NT2/D1 (cell line): ENCODE measurements at places on chromosomes 6 and 20.

GRCh38 chr20:38554986-38555385, 26.0 kb upstream of the ADIG start:
- no peak for DNase-seq

DNA sequence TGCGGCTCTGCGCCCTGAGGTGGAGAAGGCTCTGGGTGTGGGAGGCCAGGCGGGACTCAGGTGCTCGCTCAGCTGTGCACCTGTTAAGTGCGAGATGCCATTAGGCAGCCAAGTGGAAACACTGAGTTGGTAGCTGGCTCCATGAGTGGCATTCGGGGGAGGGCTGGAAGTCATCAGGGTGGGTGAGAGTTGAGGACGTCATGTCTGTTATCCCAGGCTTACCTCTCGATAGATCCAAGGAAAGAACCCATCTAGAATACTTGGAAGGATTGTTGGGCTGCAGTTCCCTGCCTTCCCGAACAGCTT, 41.3 kb downstream of the TAF8 start:
- DNase-seq = no peak

DNA sequence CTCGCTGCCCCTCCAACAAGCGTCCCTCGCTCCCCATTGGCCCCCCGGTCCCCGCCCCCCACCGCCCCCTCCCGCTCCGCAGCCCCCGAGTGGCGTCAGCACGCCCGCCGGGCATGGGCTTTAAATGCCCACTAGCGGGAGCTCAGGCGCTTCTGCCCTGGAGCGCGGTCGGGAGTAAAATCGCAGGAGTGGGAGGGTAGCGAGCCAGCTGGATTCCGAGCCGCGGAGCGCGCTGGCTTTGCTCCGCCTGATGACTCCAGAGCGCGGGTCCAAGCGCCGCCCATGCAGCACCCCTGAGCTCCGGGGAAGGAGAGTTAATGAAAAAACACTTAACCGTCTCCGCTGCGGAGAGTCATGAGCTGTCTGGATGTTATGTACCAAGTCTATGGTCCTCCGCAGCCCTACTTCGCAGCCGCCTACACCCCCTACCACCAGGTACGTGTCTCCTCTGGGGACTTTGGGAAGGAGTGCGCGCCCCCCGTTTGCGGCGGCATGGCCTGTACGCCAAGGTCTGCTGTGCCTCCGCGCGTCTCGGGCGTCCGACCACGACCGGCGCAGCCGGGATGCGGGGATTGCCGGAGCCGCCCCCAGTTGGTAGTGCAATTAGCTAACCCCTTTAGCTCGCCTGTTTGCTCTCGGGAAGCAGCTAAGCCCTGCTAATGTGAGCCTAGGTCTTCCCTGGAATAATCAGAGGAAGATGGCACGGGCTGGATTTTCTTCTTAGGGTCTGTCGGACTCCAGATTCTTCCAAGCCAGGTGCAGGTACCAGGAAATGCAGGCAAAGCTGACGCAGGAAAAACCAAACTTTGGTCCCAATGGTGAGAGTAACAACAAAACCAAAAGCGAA, at the start of gene VGLL2:
TSS of gene VGLL2 (plus strand) at position 149 of the 847 bp plus-strand sequence. CDS start at position 355, 206 bp downstream.
- no peak for DNase-seq

DNA sequence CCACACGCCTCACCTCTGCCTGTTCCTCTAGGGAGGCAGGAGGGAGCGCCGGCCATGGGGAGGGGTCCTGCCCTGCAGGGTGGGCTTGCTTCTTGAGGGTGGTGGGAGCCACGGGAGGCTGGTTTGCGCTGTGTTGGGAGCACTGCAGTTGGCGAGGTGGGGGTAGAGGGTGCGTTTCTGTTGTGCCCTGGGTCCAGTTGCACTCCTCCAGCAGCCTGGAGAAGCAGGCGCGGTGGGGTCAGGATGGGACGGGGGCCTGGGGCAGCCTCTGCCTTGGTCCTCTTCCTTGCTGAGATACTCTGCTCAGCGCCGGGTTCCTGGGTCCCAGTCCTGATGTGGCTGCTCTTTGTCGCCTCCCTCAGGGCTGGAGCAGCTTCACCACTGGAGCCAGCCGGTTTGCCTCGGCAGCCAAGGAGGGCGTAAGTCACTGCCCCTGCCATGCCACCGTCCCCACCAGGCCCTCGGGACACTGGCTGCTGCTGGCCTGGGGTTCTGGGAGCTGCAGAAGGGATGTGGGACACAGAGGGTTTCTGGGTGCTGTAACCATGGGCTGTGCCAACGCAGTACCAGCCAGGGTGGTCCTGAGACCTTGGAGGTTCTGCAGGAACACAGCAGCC, 8.4 kb downstream of the ARFGAP1 start:
- no peak for DNase-seq

DNA sequence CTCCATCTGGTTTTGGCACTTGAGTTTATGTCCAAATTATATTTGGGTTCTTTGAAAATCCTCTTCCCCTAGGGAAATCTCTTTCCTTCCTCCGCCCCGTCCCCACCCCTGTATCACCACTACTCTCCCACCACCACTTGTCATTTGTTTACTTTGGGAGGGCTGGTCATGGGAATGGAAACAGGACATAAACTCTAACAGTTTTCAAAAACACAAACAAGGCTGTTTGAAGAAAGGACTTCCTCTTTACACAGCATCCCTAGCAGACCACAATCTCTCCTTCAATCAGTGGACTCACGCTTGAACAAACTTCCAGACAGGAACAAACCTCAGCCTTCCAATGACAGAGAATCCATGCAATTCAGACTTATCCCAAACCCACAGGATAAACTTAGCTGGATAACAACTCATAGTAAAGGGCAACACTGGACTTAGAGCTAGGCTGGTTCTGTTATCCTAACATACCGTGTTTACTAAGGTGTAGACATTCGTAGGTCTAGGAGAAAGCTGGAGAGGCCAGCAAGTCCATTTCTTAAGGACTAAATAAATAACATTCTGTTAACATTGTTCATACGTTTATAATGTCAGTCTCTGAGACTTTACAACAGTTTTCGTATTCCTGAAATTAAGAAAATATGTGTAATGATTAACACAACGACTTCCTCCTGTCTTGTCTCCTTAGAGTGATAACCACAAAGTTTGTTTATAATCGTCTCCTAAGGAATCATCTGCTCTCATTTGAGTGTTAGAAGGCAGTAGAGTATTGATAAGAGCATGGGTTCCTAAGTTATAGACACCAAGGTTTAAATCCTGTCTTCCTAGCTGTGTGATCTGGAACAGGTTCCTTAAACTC, 44.1 kb upstream of the CTAGE9 start:
- no peak for DNase-seq

DNA sequence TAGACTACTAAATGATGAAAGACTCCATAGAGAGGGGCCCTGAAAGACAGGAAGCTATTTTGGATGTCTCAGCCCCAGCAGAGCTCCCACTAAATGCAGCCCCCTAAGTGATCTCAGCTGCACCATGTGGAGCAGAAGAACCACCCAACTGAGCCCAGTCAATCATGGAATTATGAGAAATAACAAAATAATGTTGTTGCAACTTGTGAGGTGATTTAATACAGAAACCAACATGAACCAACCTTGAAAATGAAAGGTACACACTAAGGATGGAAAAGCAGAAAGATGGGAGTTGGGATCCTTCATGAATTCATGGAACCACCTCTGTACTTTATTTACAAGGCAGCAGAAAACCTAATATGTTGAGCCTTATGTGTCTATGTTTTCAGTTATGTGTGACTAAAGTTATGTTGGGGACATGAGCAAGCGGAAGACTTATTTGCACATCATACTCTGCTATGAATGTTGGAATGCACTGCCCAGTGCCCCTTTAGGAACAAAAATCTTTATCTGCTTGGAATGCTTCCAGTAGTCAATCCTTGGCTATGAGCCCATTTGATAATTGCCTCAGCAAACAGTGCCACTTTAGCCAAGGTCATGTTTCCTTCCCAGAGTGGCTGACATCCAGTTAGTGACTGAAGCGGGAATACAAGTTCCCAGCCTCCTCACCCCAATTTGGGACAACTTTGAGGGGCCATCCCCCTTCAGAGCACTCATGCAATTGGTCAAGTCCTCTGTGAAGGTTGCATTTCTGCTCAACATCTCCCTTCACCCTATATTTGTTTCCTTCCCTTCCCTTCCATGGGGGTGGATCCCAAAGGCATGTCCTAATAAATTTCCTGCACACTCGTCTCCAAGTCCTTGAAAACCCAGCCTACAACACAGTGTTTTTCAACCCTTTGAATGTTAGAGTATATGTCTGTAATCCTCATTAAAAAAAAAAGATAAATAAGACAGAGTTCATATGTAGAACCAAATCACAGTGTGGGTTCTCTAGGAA, 18.4 kb downstream of the TP53RK start:
- no peak for DNase-seq

GRCh38 chr20:51027035-51027795, 4.3 kb upstream of the KCNG1 start:
- no peak for DNase-seq

DNA sequence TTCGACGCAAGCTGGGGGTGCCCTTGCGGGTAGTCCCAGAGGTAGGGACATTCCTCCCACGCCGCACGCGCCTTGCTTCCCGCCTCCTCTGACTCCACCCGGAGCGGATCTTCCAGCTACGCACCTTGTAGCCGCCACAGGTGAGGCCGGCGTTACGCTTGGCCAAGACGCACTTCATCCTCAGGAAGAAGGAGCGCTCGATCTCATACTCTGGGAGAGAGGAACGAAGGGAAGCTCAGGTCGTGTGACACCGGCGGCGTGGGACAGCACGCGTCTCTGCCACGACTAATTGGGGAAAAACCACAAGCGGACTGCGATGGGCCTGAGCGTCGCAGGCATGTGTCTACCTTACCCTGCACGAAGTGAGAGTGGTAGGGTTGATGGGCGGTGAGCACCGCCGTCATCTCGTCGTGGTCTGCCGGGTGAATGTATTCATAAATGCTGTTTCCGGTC, 15.5 kb downstream of the SIM1 start:
- DNase-seq = no peak

GRCh38 chr6:54719131-54719530, 127.4 kb upstream of the FAM83B start:
- DNase-seq = no peak

GRCh38 chr20:31654534-31654933, 16.8 kb downstream of the COX4I2 start:
- no peak for DNase-seq

- DNase-seq = no peak
These were observed 64.9 kb upstream of the SULF2 start for GRCh38 chr20:47850146-47850545.

DNA sequence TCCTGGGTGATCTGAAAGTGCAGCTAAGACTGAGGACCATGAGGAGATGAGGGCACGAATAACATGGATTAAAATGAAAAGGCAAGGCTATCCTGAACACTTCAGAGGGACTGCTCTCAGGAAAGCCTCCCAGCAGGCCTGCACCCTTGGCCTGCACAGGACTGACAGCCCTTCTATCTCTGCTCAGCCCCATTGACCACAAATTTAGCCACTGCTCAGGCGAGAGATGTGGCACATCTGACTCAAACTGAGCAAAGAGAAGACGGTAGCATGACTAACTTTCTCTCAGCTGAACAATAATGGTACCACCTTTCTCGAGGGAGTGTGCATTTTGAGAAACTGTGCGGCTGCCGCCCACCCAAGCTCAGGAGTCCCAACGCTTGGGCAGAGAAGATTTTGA, 257.5 kb downstream of the ADGB start:
- no peak for DNase-seq

DNA sequence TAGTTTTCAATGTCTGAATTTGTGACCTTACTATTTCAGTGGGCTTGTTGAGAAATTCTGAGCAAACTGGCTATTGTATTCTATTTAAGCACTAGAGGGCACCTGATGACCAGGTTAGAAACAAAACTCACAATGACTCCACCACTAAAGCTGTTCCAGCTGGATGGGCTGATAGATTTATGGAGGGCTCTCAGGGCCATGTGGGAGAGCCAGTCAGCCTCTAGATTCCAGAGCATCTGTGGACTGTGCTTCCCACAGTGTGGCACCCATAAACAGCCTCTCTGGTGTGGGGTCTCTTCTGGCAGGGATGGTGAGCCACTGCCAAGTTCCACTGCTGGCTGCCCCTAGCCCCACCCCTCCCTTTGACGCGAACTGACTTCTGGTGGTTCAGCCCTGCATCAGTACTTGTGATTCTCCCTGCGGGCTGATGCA, 29.2 kb downstream of the C6orf58 start:
- peak; percentile 13 for DNase-seq

- DNase-seq = no peak
These were observed 680.4 kb upstream of the MAP3K7 start for GRCh38 chr6:91267246-91267645.

DNA sequence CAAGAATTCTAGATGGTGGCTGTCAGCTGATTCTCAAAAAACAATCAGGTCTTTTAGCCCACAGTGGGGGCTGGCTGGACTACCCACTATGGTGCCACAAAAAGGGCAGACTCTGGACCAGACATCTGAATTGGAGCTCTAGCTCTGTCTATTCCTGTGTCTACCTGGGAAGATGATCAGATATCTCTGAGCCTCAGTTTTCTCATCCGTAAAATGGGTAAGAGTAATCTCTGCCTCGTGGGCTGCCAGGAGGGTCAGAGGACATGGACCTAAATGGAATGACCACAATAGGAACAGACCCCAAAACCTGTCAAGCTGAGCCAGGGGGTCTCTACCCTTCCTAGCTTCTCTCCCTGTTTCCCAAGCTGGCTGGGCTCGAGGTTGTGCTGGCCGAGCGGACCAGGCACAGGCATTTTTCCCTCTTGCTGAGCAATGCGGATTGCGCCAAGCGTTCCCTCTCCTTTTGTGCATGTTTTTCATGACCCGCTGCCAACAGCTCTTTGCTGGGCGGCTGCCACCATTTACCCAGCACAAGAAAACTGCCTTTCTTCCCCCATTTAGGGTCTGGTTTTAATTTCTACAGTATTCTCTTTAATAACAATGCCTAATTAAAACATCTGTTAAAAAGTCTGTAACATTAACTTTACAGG, 74.7 kb upstream of the MAFB start:
- DNase-seq = no peak

DNA sequence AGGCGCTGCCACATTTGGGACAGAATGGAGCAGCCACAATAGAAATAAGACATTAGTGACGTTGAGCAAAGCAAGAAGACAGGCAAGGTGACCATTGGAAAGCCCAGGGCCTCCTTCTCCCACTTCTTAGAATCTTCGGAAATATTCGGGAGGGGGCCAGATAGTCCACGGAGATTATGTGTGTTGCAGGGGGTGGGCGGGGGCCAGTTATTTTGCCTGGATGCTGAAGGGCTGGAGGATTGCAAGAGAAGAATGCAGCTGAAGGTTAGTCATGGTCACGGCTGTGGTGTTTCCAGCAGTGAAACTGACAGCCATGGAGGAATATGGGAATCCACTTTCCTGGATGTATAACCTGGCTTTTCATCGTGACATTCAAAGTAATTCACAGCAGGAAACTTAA, 88.6 kb downstream of the CDH26 start:
- no peak for DNase-seq

- DNase-seq = no peak
These were observed 76.9 kb downstream of the FIG4 start for GRCh38 chr6:109767961-109768360.
